ENCODE measurements at places on chromosomes 11 and 22.

DNA sequence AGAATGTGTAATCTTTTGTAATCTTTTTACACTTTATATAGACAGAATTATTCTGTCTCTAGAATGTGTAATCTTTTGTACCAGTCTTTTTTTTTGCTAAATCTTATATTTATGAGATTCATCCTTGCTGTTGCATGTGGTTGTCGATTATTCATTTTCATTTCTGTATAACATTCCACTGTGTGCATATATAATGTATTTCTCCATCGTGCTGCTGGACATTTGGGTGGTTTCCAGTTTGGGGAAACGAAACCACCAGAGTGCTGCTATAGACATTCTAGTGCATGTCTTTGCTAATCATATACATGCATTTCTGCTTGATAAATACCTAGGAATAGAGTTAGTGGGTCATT is 146.5 kb downstream of the GRIK4 start:
- no peak for DNase-seq

DNA sequence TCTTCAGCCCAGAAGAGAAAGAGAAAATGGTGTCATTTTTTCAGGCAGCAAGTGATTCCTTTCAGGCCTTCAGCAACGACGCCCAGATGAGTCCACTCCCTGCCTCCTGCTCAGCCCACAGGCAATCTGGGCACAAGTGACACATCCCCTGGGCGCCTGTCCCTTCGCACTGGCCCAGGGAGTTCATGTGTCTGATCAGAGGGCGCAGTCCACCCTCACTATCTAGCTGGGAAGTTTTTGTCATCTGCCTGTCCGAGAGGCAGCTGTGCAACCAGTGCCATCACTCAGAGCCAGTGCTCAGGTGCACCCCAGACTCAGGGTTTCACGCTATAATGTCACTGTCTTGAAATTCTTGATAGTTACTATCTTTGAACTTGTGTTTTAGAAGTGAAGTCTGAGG is 1.4 kb upstream of the KCNQ1OT1 start:
- no peak for DNase-seq

GRCh38 chr11:111312076-111312475 is 13.7 kb downstream of the POU2AF3 start:
- no peak for DNase-seq

DNA sequence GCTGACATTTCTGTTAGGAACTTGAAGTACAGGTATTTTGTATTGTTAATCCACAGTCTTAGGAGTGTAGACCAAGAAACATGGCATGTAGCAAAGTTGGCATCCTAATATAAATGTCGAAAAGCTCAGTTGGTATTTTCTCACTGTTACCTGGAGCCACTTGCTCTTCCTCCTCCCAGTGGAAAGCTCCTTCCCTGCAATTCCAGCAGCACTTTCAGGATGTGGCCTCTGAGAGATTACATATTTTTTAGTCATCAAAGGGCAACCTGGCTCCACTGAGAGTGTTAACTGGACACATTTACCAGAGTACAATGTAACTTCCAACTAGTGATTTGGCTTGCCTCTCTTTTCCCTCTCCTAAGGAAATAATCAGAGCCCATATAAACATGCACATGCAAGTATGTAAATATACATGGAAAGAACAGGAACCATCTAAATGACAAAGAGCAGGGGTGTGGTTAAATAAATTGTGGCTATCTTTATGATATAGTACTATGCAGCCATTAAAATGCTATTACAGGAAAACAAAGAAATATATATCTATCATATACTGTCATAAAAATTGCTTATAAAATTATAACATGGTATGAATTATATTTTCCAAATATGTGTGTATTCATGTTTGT is 14.3 kb upstream of the EED start:
- no peak for DNase-seq

DNA sequence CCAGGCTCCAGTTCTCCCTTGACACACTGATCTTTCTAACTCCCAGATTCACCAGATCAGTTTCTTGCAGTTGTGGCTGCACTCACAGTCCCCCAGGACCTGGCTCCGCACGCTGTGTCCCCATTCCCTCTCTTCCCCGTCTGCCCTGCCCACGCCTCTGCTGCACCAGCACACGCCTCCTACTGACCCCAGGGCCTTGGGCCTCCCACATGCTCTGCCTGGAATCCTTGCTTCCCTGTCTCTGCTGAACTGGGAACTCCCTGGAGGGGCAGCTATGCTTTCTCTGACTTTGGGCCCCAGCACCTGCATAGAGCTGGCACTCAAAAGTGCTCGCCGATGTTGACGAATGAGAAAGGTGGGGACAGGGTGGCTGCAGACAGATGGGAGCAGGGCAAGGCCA is 68.9 kb downstream of the MYO7A start:
- DNase-seq: no peak

DNA sequence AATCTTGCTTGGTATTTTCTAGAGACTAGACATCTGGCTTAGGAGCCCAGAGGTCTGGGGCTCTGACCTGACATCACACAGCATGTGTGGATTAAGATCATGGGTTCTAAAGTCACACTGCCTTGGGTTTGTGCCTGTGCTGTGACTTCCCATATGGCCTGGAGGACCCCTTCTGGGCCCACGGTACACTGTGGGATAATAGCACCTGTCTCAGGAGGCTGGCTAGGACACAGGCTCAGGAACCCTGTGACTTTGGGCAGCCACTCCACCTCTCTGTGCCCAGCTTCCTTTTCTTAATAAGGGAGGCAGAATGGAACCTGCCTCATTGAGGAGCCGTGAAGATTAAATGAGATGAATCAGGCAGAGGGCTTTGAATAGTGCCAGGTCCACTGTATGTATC is 99.2 kb upstream of the B3GAT1 start:
- DNase-seq: no peak

- DNase-seq: no peak
Measured at GRCh38 chr11:95152876-95153856, 63.5 kb downstream of the ENDOD1 start.

GRCh38 chr11:91813263-91813662 is 411.4 kb upstream of the FAT3 start:
- DNase-seq: no peak

DNA sequence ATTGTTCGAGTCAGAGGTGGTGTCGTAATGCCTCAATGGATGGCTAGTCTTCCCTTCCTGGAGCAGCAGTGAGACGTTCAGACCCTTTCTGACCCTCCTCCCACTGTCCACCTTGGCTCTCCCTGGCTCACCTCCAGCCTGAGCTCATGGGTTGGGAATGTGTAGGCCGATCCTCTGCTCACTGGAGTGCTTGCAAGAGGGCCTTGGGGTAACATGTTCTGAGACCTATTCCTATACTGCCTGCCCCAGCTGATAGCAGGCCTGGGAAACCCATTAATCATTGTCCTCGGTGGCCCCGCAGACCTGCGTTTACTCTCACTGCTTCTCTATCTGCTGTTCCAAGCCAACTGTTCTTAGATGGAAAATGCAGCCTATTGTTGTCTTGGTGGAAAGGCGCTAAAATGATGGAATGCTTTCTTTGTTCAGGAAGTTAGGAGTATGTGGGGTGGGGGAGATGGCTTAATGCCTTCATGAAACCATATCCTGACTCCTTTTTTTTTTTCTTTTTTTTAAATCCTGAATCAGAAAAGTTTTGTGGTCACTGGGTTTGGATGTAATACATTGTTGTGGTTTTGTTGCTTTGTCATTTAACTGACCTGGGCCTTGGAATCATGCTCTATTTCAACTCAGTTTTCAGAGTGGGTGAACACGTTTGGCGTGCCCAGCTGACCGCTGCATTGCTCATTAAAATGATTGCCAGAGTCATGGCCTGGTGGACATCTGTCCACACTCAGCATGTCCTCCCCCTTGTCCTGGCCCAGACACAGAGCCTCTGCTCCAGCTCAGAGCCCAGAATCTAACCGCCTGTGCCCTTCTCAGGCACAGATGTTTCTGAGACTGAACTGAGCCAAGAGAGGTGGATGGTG is 72.5 kb downstream of the MICAL2 start:
- DNase-seq: no peak

DNA sequence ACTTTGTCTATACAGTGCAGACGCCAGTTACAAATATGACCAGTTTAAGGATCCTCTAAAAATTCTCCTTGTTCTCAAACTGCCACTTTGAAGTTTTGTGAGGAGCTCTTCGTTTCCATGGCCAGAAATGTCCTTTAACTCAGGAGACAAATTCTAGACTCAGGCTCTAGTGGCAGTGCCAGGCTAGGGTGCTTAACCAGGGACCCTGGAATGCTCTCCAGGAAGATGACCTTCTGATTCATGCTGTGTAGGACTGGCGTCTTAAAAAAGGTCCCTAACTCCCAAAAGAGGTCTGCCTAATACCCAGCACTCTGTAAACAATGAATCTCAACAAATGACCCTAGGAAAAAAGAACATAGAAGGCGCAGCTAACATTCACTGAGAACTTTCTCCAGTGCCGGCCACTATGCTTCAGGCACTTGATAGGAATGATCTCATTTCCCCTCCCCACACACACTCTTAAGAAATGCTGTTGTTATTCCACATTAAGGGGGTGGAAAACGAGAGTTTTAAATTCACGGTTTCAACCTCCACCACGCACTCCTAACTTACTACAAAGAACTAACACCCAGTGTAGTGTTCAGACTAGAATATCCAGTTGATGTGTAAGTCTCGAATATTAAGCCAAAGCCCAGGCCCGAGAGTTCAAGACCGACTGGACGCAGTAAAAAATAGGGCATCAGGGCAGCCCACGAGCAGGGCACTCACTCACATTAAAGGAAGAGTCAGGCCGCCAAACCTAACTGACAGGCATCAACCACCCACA is 747 bp downstream of the NXF1 start:
- DNase-seq: no peak

DNA sequence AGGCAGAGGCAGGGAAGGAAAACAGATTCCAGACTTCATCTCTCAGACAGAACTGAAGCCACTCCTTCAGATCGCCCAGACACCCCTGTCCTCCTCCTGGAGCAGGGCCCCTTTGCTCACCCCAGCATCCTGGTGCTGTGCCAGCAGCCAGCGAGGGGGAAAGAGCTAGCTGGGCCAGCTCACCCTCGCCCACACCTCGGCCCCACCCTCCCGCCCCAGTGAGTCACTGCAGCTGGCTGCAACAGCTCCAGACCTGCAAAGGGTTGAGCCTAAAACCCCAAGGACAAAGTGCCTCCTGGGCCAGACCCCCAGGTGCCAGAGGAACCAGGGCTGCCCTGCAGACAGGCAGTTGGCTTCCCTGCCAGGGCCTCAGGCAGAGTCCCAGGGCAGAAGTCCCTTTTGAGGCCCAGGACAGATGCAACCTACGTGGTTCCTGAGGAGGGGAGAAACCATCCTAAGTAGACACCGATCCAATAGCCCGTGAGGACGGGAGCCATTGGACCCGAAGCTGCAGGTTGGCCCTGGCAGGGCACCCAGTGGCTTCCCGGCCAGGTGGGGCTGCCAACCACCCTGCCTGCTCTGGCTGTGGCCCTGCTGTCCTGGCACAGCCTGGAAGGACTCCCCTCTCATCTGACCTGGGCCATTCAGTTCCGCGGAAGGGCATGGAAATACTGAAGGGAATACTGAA is 7.2 kb downstream of the AHNAK start:
- DNase-seq: no peak

DNA sequence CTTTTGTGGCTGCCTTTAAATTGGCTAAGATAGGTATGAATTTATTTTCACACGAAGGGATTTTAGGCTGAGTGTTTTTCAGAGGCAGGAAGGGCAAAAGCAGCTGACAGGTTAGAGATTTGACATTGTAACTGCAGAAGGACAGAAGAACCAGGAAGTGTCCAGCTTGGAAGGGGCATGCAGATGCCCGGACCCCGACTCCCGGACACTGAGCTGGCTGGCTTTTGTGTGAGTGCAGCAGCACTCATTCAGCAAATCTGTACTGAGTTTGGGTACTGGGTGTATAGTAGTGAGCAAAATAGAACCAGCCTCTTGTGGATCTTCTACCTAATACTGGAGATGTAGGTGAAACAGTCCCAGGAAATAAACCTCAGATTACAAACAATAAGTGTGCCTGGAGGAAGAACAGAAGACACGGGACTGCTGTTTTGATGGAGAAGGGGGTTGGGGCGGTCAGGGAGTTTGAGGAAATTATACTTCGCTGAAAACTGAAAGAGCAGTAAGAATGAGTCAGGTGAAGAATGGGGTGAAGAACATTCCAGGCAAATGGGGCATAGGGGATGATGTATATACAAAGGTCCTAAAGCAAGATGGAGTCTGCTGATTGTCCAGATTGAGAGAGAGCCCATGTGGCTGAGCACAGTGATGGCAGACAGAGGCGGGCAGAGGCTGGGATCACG is 64.6 kb downstream of the PPFIBP2 start:
- DNase-seq: no peak

GRCh38 chr11:131808470-131808869 is 438.1 kb downstream of the NTM start:
- DNase-seq: no peak

DNA sequence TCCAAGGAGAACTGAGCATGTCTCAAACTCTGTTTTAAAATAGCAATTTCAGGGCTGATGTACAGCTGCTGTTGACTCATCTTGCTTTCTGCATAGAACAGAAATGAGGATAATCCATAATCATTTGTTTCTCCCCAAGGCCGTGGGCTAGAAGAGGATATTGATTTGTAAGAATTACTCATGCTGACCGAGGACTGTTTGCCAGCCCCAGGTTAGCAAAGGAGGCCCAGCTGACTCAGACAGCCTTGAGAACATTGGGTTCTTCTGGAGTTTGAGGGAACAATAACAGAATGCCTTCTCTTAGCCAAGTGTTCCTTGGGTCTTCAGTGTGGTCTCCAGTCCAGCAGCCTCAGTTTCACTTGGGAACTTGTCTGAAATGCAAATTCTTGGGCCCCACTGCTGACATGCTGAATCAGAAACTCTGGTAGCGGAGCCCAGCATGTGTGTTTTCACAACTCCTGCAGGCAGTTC is 92.0 kb downstream of the ZC3H12C start:
- DNase-seq: no peak

- no peak for DNase-seq
Measured at GRCh38 chr11:103800406-103801114, 235.9 kb upstream of the DDI1 start.

DNA sequence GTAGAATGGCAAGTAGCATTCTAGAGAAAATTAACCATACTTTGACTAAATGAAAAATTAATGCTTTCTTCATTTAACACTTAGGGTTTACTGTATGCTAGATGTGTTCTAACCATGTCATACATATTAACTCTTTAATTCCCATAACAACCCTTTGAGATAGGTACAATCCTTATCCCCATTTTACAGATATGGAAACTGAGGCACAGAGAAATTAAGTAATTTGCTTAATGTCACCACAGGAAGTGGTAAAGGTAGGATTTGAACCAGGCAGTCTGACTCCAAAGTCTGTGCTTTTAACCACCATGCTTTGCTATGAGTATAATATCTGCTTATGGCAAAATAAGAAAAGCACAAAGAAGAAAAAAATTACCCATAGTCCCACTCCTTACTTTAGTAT is 59.5 kb downstream of the LIF start:
- DNase-seq: no peak

GRCh38 chr11:44631831-44632230 is 66.4 kb downstream of the CD82 start:
- no peak for DNase-seq

All from stimulated activated CD4-positive, alpha-beta T cell treated with anti-CD3 and anti-CD28 coated beads, Interleukin-15, amount 100 ng/mL, for 48 hours (primary cell).